HFF-Myc (cell line): ENCODE measurements at places on chromosomes 12 and 14.

DNA sequence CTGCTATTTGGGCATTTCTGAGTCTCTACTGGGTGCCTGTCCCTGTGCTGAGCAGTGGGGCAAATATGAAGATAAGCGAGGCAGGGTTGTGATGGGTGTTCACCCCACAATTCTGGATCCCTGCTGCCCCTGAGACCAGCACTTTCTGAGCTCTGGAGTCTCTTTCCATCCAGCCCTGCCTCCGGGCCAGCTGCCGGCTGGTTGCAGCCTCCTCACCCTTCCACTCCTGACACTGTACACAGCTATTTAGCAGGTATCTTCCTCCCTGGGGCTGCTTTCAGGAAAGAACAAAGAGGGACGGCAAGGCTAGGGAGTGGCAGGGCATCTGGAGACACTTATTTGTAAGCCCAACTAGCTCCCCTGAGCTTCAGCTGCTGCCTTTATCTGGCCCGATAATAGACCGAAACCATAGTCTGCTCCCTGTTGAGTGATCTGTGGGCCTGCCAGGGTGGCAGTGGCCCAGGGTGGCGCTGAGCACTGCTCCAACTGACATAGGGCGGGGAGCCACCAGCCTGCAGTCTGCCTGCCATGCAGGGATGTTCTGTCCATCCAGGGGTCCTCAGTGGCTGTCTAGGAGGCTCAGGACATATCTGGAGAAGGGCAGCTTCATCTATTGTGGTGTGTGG, 7.6 kb upstream of the KRT80 start:
- no peak for DNase-seq

DNA sequence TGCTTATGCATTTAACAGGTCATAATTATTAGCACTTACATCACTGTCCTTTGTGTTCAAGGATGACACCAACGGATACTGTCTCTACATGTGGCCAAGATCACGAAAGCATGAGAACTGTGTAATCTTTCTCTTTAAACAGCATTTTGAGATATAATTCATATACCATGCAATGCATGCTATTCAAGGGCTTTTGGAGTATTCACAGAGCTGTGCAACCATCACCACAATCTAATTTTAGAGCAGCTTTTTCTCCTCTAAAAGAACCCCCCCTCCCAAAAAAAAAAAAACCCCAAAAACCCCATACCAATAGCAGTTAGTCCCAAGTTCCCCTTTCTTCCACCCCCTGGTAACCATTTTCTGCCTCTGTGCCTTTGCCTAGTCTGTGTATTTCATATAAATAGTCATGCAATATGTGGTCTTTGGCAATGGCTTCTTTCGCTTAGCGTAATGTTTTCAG, 60.6 kb downstream of the SPRING1 start:
- DNase-seq = no peak

- DNase-seq = no peak
These were observed 971.7 kb downstream of the FLRT2 start for GRCh38 chr14:86501611-86502010.

- DNase-seq = no peak
These were observed 119.6 kb downstream of the GCH1 start for GRCh38 chr14:54782751-54783659.

DNA sequence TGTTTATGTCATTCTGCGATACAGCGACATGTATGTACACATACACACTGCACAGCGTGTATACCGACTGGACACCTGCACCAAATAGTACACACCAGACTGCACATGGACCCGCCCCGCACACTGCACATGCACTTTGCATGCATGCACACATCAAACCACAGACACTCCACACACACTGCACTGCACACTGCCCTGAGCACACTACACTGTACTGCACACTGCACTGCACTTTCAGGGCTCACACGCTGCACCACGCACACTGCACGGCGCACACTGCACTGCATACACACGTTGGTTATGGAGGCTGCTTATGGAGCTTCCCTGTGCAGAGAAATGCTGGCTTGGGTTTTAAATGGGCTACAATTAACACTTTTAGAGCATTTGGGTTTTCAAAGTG, 1.6 kb downstream of the PAPLN start:
- DNase-seq = no peak

DNA sequence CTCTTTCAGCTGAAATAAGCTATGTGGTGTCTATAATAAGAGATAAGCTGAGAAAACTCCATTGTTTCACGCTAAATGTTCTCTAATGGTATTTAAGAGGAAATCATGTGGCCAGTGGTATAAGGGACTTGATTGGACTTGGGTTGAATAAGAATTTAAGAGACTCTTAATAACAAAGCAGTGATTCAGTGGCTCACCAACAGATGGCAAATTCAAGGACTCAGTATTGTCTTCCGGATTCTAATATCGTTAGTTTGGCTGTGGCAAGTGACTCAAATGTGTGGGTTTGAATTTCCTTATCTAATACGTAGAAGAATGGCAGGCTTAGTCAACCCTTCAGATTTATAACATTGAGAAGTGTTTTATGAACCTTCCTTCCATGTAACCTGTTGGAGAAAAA, 49.1 kb upstream of the KCNH3 start:
- DNase-seq = no peak

- DNase-seq = no peak
These were observed 231.0 kb downstream of the ALG10B start for GRCh38 chr12:38547586-38547985.

- no peak for DNase-seq
These were observed 52.4 kb downstream of the LMNTD1 start for GRCh38 chr12:25500651-25501050.

DNA sequence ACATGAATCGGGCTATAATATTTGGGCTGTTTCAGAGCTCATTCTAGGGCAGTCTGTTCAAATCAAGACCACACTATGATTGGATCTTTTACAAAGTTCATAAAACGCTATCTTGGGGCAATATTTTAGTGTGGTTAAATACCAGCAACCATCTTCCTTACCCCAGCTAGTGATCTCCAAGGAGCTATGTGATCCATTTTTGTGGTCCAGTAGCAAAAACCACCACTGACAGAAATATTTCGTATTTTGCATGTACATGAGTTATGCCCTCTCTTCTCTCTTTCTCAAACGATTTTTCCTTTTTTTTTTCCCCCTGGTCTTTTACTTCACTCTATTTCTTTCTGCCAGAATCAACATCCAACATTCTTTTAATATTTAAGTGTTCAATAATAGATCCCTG, 280.6 kb upstream of the KITLG start:
- no peak for DNase-seq

- no peak for DNase-seq
These were observed 15.2 kb upstream of the CSRNP2 start for GRCh38 chr12:51098611-51099010.

- peak; percentile 36 for DNase-seq
These were observed 25.5 kb upstream of the DTX1 start for GRCh38 chr12:113030875-113031525.

DNA sequence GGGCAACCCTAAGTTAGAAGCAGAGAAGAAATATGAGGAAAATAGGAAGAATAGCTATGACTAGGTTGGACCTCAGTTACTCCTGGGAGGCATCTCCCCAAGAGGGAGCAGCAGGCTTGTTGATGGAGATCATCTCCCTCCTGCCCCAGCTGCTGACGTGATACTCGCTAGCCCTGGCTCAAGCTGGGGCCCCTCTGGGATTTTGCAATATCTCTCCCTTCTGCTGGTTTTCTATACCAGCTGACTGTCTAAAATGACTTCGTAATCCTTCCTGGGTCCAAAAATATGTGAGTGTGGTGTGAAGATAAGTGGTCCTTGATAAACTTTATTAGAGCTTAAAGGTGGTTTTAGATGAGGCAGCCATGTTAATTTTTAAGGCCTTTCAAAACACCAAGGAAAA, 4.5 kb upstream of the HECTD4 start:
- no peak for DNase-seq

DNA sequence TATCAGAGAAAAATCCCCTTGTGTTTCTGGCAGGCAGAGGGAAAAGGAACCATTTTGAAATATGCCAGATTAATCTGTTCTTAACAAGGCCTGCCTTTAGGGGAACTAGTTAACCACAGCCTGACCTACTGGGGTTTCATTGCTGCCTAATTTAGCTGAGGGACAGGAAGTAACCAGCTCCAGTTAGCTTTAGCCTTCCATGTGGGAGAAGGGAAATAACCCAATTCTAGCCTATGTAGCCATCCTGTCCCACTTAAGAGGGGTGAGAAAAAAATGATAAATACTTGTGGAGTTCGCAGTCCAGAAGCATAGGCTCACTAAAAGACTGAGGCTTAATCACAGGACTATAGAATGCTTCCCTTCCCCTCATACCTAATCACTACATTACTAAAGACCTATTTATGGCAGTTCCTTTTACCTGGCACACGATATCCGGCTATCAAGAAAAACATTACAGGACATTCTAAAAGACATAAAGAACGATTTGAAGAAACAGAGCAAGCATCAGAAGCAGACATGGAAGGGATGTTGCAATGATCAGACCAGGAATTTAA, 22.8 kb downstream of the COX8C start:
- DNase-seq = no peak

DNA sequence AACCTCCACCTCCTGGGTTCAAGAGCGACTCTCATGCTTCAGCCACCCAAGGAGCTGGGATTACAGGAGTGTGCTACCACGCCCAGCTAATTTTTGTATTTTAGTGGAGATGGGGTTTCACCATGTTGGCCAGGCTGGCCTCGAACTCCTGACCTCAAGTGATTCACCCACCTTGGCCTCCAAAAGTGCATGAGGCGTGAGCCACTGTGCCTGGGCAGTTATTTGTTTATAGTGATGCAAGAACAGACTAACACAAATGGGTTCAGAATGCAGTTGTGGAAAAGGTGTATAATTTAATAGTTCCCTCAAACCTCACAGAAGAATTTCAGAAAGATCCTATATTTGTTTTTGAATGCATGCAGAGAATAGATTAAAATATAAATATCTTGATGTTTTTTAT, 447.1 kb downstream of the ZFP36L1 start:
- no peak for DNase-seq

GRCh38 chr14:68308726-68309520, 483.9 kb downstream of the ZFP36L1 start:
- no peak for DNase-seq

- no peak for DNase-seq
These were observed 4.5 kb upstream of the PRR4 start for GRCh38 chr12:10853776-10854175.

DNA sequence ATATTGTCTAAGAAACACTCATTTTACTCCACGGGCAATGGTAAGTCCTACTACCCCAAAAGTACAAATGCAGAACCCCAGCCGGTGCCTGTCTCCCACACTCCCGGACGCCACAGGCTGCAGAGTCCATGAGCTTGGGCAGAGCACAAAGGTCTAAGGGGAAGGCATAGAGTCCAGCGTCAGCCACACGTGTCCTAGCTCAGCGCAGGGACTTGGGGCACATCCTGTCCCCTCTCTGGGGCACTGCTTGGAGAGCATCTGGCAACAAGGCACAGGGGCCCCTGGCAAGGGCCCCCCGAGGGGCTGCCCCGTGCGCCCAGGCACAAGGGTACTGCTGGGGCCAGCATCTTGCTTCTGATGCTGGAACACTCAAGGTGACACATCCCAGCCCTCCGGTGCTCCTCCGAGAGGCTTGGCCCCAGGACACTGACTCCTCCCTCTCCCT, 58.4 kb downstream of the BCL11B start:
- no peak for DNase-seq

- DNase-seq = no peak
These were observed 684 bp downstream of the KANSL2 start for GRCh38 chr12:48681399-48681709.

GRCh38 chr12:42953021-42953420, 363.5 kb upstream of the PRICKLE1 start:
- no peak for DNase-seq

GRCh38 chr12:93089805-93090569, 160.9 kb upstream of the EEA1 start:
- DNase-seq = peak; percentile 75

DNA sequence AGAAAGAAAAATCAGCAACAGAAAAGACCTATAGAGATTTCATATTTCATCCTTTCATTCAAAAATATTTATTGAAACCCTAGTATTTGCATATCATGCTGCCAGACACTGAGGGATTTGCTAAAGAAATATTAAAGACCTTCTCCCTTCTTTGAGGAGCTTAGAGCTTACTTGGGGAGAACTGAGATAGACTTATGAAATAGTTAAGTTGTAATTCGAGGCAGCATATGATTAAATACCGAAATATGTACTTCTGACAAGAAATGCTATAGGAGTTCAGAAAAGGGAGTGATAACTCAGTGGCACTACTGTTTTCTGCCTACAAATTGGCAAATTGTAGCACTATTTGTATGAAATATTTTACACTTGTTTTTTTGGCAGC, 59.1 kb downstream of the PLXNC1 start:
- DNase-seq = no peak

DNA sequence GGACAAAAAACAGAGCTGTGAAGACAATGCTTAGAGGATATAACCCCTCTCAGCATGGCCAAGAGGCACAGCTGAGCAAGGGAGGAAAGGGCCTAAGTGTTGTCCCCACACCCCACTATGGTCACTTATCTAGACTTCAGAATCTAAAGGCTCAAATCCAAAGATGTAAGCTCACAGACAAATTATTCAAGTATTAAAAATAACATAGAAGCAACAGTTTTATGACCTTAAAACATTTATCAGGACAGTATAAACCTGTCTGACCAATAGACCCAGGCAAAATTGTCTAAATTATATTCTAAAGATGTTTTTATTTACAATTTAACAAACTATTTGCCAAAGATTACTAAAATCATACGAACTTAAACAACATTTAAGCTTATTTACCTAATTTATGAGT, 28.1 kb upstream of the PRICKLE1 start:
- no peak for DNase-seq

GRCh38 chr12:22312336-22312735, 22.2 kb downstream of the ST8SIA1 start:
- DNase-seq = no peak

- no peak for DNase-seq
These were observed 445.0 kb downstream of the GXYLT1 start for GRCh38 chr12:41699658-41700057.

DNA sequence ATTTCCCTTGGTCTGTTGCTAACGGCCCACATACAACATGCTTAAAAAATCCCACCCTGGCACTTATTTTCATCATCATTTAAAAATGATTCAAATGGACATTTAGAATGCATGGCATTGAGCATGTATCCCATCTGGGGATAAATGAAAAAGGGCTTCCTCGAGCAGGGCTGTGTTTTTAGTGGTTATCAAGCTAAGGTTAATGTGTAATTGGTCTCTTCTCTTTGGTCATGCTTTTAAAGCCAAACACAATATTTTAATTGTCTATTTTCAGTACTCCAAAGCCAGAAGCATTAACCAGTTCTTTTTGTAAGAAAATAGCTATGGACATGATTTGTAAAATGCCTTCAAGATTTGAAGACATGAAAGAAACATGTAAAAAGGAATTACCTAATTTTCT, 1.9 kb upstream of the TRHDE start:
- DNase-seq = no peak

- no peak for DNase-seq
These were observed 140.9 kb downstream of the EFCAB11 start for GRCh38 chr14:89813617-89814031.

DNA sequence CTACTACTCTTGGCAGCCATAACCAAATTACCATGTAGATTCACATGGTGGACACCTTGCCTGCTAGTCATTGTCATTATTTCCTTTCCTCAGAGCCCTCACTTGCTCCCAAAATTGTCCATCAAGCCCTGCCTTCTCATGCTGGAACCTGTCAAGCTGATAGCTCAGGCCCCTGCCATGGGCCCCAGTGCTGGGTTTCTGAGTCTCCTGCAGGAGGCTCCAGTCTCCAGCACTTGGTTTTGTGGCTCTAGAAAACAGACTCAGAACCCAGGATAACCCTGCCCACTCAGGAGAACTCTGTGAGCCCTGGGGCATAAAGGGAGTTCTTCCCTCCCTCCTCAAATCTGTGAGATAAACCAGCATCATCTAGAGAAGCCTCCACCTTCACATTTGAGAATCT, 10.8 kb downstream of the KRT71 start:
- DNase-seq = no peak

- peak; percentile 99 for DNase-seq
These were observed 472.0 kb upstream of the TBX3 start for GRCh38 chr12:115155665-115156645.
